Osteoblast (primary cell): ENCODE measurements at places on chromosomes 11 and 22. TPM values are rescaled to one million over a fixed set of nuclear protein-coding genes. Genes with fewer than 3 reads are reported as not detected.

DNA sequence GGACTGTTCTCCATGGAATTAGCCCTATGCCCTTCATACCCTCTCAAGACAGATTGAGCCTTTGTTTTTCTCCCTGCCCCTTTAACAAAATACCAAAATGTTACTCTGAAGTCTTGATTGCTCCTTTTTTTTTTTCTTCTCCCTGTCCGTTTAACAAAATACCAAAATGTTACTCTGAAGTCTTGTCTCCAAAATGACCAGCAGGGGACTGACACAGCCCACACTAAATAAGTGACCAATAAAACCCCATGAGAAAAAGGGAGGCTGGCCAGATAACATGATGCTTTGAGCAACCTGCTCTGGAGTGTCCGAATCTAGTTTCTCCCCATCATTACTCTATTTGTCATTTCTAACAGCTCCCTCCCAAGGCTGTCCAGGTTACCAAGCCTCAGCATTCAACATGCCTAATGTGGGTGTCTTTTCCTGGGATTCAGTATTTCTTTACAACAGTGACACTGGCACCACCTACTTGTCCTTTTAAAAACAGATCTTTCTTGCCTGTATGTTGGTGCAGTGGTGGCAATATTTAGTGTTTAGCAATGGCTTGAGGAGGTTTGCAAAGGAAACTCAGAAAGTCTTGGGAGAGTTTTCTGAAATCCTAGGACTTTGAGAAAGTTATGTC, 42.7 kb upstream of the SLC1A2 start:
- no peaks in the 10 kb centered on the region for H3K27me3 ChIP-seq
- H3K36me3 ChIP-seq: no peaks in the 10 kb centered on the region
- no peak overlapping the region for H3K4me3 ChIP-seq
- DNase-seq: no peak

DNA sequence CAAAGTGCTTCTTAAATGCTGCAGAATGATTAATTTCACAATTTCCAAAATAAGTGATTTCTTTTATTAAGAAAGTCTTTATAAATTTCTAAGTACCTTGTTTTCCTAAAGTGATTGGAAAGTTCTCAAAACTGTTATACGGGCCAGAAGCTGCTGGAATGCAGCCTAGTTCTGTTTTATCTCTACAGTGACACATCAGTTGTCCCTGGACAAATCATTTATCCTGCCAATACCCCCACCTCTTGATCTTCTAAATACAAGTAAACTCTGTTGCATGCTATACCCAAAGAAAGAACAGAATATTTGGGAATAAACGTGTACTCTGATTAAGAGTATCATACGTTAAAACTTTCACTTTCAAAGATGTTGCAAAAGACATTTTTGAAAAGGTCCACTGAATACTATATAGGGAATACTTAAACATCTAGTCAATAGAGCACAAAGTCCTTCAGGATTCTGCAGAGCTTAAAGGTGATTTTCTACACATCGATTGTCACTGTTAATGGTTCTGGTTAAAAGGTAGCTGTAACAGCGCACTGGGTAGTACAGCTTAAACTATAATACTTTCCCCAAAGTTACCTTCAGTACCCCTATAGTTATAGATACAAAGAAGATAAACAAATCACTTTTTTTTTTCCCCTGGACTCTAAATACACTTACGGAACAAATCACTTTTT, 92.1 kb upstream of the APOA1 start:
- H3K36me3 ChIP-seq: peaks cover 12% of the 10 kb centered on the region
- H3K4me3 ChIP-seq: peak overlapping the region; percentile 49
- H3K4me1 ChIP-seq: peaks cover 31% of the 10 kb centered on the region

Gene CCDC73
- not detected in 2 replicates for total RNA-seq

Gene F2
- not detected in 2 replicates for total RNA-seq

Gene ROM1
- 6.5 TPM in 2 replicates for total RNA-seq
